ENCODE measurements at places on chromosomes 7 and 10.

DNA sequence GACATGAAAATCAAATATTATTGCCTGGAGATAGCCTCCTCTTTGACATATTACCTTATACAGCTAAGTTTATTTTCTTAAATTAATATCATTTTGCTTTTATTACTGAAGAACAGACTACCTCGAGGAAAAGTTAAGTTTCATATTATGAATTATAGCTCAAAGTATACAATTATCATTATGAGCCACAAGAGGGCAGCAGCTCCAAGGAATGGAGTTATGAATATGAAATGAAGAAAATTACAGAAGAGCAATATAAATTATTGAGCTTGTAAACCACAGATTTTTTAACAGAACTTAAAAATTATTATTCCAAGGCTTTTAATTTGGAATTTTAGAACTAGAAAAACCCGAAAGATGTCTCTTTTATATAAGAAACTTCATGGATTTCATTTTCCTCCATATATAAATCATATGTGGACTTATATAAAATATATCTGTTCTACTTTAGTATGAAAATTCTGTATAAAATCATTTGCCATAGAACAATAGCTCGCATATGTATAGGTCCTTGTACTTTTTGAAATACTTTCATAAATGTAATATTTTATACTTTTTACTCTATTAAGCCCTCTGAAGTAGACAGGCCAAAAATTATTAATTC is 40.1 kb downstream of the IQUB start:
- DNase-seq: peak; percentile 23

DNA sequence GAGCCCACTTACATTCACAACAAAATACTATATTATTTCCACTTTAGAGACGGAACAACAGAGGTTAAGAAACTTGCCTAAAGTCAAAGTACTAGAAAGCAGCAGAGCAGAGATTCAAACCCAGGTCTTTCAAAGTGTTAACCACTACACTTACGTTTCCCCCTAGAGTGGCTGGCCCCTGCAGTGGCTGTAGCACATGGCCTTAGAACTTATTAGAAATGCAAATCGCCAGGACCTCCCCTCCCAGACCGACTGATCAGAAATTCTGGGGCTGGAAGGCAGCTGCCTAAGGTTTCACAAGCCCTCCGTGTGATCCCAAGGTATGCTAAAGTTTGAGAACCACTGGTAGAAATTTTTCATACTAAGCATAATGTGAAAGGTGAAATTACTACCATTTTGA is 8.1 kb downstream of the MPP7 start:
- DNase-seq: no peak

GRCh38 chr7:36316319-36316718 is 73.3 kb upstream of the ANLN start:
- DNase-seq: no peak

- DNase-seq: no peak
Observed at GRCh38 chr7:49805371-49806007, 32.1 kb downstream of the VWC2 start.

DNA sequence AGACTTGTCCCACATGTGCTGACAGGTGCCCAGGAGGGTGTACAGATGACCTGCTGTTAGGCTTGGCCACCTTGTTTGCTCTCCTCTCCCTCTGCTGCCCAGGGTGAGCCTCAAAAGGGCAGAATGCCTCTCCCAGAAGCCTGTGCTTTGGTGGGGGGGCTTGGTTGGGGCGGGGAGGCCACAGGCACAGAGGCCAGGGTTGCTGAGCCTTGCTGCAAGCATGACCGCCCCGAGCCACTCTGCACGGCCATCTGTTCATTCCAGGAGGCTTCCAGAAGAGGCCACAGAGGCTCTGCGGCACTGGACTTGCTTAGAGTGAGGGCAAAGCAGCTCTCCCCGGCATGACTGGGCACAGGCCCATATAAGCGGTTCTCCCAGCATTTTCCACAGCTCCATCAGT is 190.8 kb downstream of the GLRX3 start:
- no peak for DNase-seq

DNA sequence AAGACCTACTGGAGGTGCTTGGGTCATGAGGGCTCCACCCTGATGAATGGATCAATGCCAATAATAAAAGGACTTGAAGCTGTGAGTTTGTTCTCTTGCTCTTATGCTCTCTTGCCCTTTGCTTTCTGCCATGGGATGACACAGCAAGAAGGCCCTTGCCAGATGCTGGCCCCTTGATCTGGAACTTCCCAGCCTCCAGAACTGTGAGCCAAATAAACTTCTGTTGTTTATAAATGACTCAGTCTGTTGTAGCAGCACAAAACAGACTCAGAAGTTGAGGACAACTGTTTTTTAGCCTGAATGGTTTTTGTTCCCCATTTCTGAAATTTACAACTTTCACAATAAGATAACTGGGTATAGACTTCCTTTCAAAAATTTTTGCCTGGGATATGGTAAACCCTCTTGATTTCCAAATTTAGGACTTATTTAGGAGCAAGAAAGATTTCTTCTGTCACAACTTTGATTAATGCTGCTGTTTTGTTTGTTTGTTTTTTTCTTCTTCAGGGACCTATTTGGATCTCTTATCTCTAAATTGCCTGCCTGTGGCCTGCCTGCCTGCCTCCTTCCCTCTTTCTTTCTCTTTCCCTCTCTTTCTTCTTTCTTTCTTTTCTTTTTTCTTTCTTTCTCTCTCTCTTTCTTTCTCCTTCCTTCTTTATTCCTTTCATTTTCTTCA is 12.1 kb downstream of the ENTPD1 start:
- no peak for DNase-seq

DNA sequence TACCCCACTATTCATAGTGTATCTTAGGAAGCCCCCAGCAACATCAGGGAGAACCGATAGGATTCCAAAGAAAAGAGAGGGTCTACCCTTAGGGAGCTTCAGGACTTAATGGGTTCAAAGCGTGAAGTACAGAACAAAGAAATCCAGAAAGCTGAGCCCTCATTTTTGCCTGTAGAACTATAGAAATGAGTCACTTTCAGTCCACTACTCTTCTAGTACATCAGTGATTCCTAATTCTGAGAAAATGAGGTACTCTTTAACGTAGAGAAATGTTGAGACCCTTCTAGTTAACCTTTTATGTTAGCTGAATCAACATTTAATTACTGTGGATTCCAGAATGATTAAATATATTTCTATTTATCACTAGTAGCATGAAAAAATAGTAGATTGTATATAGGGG is 1.8 kb downstream of the TDRD1 start:
- no peak for DNase-seq

- no peak for DNase-seq
Observed at GRCh38 chr7:20980232-20980631, 193.5 kb upstream of the SP8 start.

- DNase-seq: no peak
Observed at GRCh38 chr7:91079487-91079886, 184.7 kb upstream of the FZD1 start.

- no peak for DNase-seq
Observed at GRCh38 chr7:19295376-19295775, 150.2 kb upstream of the FERD3L start.

GRCh38 chr10:59698326-59698725 is 11.3 kb downstream of the SLC16A9 start:
- DNase-seq: no peak

DNA sequence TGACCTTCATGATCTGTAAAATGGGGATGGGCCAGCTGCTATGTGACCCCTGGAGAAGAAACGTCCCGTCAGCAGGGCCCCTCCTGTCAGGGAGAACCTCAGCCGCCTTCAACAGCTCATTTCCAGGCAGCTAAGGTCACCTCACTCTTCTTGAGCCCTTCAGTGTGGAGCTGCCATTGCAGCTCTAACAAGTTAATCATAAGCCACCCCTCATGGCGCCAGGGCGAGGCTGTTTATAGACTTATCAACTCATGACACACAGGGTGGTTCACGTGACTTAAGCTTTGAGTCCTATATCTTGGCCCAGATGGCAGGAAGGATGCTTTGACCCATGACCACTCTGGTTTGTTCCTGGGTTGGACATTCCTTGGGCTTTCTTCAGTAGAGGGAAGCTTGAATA is 315.1 kb downstream of the TNS3 start:
- peak; percentile 32 for DNase-seq

GRCh38 chr7:90540406-90540805 is 55.7 kb upstream of the CDK14 start:
- no peak for DNase-seq

DNA sequence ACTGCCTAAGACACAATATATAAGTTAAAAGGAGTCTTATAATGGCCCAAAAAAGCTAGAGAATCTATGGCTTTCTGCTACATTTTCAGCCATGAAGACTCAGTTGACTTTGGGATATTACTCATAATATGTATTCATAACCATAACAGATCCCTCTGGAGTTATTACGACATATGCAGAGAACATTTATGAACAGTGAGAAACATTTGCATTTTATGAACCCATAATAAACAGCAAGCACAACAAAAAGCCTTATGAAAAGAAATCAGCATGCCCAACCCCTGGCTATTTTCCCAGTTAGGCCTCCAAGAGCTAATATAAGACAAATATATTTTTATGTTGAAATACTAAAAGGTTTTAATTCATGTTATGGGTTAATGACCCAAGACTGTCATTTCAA is 52.4 kb downstream of the ARMH3 start:
- DNase-seq: peak; percentile 13

DNA sequence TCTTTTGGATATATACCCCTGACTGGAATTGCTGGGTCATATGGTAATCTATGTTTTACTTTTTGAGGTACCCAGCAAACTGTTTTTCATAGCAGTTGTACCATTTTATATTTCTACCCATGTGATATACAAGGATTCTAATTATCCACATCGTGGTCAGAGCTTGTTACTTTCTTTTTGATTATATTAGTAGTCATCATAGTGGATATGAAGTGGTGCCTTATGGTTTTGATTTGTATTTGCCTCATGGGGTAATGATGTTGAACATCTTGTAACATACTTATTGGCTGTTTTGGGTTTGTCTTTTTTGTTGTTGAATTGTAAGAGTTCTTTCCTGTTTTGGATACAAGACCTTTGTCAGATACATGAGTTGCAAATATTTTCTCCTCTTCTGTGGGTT is 51.7 kb downstream of the MAPK8 start:
- no peak for DNase-seq

Data from right lung (tissue), 10 donors.